ENCODE measurements at places on chromosomes 13 and 19.

GRCh38 chr19:50657712-50658440, 8.6 kb downstream of the C19orf81 start:
- DNase-seq = peak; percentile 80

DNA sequence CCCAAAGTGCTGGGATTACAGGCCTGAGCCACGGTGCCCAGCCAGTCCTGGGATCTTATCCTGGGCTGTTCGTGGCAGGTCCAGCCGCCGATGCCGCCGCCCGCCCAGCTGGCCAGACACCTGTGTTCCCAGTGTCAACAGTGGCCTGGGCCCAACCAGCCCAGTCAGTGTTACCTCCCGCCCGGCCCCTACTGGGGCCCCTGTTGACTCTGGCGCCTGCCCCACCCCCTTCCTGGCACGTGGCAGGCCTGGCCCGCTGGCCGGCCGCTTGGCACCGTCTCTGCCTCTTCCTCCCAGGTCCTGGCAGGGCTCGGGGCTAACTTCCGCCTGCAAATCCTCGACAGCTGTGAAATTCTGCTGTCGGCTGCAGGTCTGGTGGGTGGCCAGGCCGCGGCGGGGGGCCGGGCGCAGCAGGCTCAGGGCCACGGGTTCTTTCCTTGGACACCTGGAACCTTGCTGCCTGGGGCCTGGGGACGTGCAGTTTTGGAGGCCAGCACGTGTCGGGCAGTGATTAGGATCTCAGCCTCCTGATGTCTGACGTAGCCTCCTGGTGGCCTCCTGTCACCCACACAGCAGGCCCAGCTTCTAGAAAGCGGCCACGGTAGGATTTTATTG, 9.1 kb downstream of the ARID3A start:
- no peak for DNase-seq

DNA sequence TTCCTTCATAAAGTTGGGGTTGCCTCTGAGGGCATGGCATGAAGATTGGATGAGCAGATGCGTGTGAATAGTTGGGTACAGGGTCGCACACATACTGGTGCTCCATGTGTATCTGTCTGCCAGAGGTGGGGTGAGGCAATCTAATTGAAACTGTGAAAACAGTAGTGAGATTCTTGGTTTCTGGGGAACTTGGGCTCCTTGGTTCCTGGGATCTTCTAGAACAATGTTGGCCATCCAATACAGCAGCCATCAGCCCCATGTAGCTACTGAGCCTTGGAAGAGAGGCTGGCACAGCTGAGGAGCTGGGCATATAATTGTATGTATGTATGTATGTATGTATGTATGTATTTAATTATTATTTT, 616 bp downstream of the FCHO1 start:
- no peak for DNase-seq

DNA sequence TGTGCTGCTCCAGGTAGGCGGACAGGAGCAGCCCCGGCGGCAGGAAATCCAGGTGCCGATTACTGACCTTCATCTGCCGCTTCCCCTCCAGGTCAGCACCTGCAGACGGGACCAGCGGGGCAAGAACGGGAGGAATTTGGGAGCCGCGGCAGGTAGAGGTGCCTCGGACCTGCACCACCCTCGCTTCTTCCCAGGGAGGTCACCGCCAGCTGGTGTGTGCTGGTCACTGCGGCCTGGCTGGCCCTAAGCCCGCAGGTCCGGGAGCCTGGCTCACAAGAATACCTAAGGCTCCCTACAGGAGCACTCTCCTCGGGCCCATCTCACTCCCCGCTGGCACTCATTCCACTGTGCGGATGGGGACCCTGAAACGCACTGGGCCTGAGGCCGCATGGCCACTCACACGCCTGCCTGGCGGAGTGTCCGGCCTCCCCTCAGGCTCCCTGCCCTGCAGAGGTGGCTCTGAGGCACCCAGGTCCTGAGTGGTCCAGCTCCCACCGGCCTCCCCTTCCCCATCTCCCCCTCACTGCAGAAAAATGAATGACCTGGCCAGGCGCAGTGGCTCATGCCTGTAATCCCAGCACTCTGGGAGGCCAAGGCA, 4.3 kb downstream of the RNU6-9 start:
- no peak for DNase-seq

- DNase-seq = peak; percentile 88
Measured at GRCh38 chr19:510606-511100, 3.4 kb downstream of the TPGS1 start.

- no peak for DNase-seq
Measured at GRCh38 chr19:43518051-43518450, 8.9 kb downstream of the ETHE1 start.

DNA sequence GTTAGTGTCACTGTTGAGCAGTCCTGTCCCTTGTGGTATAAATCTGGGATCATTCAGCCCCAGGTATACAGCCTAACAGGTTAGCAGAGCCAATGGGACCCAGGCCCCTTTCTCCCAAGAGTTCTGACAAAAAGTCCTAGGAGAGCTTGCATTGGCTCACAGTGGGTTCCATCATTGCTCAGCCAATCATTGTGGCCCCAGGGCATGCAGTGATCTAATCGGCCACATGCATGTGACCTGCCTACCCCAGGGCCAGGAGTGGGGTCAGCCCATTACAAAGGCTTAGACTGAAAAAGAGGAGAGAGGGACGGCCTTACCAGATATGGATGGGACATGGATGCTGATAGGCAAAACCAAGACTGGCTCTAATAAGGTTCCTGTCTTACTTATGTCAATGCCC, 41.1 kb downstream of the SPTBN4 start:
- no peak for DNase-seq

DNA sequence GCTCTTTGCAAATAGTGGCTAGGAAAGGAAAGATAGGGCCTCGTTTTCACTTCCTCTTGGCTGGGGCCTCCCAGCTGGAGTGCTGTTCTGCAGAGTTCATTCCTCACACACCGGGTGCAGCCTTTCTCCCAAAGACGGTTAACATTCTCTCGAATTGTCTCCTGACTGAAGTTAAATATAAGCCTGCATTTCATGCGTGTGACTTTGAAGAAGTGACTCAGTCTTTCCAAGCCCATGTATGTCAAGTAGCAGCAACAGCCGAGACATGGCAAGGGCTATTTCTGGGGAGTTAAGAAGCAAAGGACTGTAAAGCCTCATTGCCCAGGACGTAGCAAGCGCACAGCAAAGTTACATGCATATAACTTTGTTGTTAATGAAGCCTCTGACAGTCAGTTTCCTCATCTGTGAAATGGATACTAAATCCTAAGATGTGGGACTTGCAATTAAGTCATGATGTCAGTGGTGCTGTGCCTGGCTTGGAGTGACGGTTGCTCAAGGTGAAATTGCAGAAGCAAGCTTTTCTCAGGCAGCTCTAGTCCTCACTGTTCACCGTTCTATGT, 502.4 kb downstream of the MYO16 start:
- DNase-seq = no peak

DNA sequence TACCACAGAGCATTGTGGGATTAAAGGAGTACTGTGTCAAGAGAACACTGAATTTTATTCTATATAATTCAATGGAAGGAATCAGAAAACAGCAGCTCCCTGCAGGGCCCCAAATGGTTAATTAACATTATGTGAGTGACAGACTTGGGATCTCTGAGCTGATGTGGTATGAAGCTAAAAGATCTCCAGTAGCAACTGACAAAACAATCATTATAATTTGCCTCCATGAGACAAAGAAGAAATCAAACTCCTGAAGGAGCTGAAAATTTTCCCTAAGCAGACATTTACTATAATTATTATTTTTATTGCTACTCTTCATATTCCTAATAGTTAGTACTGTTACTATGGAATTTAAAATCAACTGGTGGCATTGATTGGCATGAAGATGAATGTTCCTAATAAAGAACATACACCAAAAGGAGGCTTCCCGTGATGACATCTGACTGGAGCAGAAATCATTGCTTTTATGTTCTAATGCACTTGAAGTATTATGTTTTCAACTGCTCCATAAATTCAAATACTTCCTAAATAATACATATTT, 28.8 kb upstream of the RFC3 start:
- DNase-seq = no peak

- DNase-seq = no peak
Measured at GRCh38 chr19:33460221-33460908, 61.2 kb downstream of the PEPD start.

DNA sequence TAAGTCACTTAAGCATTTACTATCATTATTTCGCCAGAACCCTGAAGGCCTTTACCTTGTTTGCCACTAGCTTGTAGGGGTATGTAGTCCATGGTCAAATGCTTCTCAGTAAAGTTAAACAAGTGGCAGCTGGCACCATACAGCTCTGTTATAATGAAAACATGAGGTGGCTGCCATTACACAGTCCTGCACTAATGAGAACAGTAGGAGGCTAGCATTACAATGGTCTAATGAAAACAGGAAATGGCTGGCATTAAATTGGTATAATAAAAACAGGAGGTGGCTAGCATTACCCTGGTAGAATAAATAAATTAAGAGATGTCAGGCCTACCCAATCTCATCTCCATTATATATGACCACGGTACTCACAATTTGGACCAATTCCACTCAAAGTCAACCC, 107.5 kb downstream of the PCDH17 start:
- DNase-seq = no peak

GRCh38 chr19:58022283-58022660, 11.6 kb upstream of the ZSCAN1 start:
- no peak for DNase-seq

DNA sequence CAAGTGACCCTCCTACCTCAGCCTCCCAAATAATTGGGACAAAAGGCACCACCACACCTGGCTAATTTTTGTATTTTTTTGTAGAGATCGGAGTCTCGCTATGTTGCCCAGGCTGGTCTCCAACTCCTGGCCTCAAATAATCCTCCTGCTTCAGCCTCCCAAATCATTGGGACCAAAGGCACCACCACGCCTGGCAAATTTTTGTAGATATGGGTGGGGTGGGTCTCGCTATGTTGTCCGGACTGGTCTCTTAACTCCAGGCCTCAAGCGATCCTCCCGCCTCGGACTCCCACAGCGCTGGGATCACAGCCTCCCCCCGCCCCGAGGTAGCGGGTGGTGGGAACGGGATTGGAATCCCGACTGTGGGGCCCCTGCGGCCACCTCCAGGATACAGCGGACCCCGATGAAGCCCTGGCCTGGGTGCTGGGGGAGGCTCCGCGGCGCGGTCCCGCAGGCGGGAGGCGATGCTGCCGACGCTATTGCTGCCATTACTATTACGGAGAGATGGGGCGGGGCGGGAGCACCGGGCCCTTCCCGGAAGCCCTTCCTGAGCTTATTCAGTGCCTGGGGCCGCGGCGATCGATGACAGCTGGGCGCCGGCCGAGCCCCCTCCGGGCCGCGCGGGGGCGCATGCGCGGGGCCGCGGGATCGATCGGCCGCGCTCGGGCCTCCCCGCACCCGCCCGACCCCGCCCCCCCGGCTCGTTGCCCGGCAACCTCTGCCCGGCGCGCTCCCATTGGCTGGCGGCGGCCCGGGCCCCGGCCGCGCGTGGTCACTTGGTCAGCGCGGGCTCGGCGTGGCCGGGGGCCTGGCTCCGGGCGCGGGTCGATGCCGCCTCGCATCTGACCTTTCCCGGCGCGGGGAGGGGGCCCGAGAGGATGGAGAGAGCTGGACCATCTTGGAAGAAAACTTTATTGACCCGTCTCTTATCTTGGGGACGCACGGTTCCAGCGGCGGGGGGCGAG, 27.9 kb upstream of the ONECUT3 start:
- DNase-seq = no peak

- no peak for DNase-seq
Measured at GRCh38 chr13:86765462-86765861, 905.7 kb upstream of the SLITRK5 start.

GRCh38 chr13:61275736-61276135, 139.9 kb downstream of the PCDH20 start:
- DNase-seq = no peak

- DNase-seq = no peak
Measured at GRCh38 chr13:112828082-112828699, 138.4 kb downstream of the ATP11A start.

GRCh38 chr13:61410669-61411297, 4.9 kb downstream of the PCDH20 start:
- DNase-seq = no peak

DNA sequence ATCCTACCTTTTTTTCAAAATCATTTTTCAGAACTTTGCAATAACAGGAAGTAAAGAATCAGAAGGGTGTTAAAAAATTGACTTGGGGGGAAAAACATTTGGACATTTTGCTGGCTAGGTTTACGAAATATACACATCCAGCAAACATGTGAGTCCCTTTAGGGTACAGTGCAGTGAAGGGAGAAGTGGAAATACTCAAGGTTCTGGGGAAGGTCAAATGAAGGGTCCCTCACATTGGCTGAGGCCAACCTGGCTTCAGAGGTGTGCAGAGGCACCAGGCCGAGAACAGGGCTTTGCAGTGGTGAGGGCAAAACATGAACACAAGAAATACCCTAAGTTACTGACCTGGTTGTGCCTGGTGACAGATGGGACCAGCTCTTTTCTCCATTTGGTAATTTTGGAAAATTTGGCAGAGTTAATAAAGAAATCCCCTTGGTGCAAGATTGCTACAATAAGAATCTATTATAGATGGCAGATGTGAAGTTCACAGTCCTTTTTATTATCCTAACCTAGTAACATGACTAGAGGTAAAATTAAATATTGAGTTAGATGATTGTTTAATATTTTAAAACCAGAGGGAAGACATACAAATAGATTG, 1.5 kb upstream of the UPF3A start:
- no peak for DNase-seq

DNA sequence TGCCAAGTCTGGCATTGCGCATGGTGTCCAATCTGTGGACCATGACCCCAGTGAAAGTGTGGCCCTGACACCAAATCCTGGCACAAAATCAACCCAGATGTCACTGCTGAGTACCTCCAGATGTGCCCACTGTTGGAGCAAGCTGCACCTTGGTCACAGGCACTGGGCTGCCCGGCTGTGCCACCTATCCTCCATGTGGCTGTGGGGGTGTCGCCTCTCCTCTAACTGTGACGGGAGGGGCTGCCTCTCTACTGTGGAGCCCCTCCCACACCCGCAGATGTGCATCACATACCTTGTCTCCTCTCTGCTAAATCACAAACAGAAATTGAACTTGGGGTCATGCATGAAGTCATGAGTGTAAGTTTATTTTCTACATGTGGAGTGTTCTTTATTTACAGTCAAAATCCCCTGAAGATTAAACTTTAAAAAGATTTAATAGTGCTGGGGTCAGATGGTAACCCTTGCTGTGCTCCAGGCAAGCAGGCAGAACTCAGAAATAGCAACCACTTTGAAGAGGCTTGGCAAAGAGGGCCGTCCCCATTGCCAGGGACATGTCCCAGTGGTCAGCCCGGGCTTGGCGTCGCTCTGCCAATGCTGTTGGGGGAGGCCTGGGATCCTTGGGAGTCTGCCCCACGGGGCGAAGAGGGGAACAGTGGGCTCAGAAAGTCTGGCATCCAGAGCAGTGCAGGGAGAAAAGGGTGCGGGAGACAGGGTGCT, 46.4 kb upstream of the ZNF536 start:
- no peak for DNase-seq

- DNase-seq = no peak
Measured at GRCh38 chr19:18490728-18491127, 31.1 kb downstream of the ELL start.

- no peak for DNase-seq
Measured at GRCh38 chr19:46502891-46503290, 7.2 kb upstream of the PNMA8B start.

GRCh38 chr13:84865783-84866221, 933.4 kb downstream of the SLITRK6 start:
- no peak for DNase-seq

All from activated T-cell treated with anti-CD3 and anti-CD28 coated beads for 4 hours (primary cell).